ENCODE measurements at places on chromosomes 3 and 15. TPM values are rescaled to one million over a fixed set of nuclear protein-coding genes. Genes with fewer than 3 reads are reported as not detected.
A peak's percentile ranks its signal among the peaks of the same experiment; 100 is the strongest.

RPP25 gene
- total RNA-seq: 3.3 TPM

RARB gene
- 14.4 TPM for total RNA-seq

TRIM42 gene
- not detected for total RNA-seq

GP5 gene
- total RNA-seq: 0.21 TPM

MESP1 gene
- 0.31 TPM for total RNA-seq

SLC25A38 gene
- 15.6 TPM for total RNA-seq

GRCh38 chr3:4993276-4994143, 14.3 kb downstream of the BHLHE40 start:
- no peak for DNase-seq

DNA sequence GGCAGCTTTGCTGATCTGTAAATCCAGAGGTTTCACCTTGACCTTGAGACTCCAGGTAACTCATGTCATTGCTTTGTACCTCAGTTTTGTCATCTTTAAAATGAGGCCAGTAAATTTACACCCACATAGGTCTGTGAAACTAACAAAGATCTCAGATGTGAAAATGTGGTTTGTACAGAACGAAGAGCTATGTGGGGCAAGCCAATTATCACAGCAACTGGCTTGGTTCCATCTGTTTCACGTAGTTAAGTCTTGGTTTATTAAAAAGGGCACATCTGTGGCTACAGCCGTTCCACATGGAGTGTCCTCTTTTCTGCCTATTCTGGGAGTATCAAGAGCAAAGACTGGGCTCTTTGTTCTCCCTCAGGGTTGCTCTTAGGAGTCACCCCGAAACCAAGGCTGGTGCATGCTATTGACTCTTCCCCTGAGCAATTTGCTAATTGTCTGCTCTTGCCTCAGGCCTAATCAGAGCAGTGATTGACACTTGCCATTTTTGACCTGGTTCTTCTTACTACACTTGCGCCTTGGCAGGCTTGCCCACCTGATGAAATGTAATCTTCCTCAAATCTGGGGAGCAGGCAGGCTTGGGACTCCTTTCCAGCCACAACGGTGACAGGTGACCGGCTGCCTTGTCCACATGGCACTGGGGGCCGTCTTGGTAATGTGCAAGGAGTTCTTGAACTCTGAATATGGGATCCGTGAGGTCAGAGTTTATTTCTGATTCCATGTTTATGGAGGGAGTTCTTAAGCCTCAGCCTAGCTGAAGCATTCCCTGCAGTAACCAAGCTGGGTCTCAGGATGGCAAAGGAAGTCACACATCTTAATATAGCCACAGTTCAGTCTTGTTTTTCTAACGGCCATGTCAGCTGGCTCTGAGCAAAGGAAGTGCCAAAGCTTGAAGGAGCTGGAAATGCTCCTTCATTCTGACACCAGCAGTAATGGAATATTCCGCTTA, 40.1 kb downstream of the EAF1 start:
- DNase-seq: peak; percentile 66

DNA sequence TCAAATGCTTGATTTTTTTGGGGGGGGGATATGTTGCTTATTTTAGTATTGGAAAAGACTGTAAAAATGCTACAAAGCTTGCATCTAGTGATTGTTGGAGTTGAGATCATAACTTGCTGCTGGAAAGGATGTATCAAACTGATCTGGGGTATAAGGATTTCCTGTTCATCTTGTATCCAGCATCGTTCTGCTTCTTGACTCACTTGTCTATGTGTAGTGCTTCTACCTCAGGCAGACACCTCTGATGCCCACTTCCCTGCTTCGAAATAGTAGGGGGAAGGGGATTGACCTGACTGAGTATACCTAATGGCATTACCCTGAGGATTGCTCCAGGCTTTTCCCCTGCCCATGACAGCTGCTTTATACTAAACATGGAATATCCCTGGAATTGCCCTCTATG, 42.7 kb downstream of the STT3B start:
- DNase-seq: no peak

GRCh38 chr15:60396100-60396499, 1.7 kb downstream of the ANXA2 start:
- peak; percentile 21 for DNase-seq

DNA sequence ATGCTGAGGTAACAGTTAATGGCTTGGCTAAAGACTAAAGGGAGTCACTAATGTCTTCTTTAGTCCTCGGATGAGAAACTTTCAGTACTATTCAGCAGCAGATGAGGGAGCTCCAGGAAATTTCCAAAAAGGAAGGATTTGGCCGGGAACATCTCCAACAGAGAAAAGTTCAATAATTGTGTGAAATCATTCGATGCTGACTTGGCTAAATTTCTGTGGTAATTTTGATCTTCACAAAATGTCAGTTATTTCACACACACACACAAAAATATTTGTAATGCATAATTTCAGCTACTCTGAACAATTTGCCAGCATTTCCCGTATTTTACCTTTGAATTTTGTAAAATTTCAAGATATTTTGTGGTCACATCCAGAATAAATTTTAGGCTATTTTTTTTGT, 462.8 kb upstream of the MDFIC2 start:
- no peak for DNase-seq

DNA sequence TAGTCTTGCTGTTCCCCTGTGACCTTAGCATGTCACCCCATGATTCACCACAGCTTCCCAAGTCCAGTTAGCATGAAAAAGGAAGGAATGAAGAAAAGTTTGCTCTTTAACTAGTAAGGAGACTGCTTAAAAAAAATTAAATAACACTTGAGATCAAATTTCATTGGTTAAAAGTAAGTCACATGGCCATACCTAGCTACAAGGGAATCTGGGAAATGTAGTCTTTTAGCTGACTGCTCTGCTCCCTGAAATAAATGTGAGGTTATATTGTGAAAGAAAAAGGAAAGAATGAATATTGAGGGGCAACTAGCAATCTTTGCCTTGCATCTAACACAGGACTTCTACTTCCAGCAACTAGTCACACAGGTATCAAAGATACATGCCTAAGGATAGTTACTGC, 84.7 kb upstream of the LRRN1 start:
- no peak for DNase-seq

DNA sequence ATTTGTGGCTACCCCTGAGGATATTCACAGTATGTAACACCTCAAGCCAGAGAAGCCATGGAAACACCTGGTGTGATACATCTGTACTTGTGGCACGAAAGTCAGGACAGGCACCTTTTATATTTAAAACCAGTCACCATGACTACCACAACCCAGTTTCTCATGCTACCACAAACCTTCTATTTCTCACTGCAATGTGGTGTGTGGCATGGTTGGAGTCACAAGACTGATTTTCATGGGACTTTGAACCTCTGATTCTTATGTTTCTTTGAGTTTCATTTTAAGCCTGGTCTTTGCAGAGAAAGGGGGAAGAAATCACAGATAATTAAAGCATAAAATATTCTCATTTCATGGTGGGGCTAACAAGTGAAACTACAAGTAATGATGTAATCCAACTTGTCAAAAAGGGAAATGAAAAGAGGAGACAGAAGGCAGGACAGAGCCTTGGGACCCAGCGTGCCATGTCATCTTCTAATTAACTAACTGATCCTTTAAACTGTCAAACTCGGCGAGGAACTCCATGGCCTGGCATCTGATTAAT, 175.9 kb downstream of the PDZRN3 start:
- no peak for DNase-seq

DNA sequence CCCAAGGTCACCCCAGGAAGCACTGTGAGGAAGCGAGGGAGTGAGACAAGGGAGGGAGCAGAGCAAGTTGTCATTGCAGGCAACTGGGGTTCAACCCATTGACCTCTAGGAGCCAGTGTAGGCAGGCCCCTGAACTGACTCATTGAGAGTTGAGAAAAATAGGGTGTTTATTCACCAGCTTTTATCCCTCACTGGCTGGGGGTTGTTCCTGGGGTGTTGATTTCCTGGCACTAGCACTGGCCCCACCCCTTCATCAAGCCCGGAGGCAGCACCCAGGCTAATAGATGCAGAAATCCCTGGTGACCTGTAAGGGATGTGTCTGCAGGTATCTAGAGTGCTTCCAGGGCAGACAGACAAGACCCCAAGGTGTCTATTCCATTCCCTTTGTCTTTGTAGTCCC, 183.9 kb downstream of the ARRDC4 start:
- no peak for DNase-seq

- peak; percentile 88 for DNase-seq
Observed at GRCh38 chr3:168096210-168096652, 507 bp upstream of the GOLIM4 start.

DNA sequence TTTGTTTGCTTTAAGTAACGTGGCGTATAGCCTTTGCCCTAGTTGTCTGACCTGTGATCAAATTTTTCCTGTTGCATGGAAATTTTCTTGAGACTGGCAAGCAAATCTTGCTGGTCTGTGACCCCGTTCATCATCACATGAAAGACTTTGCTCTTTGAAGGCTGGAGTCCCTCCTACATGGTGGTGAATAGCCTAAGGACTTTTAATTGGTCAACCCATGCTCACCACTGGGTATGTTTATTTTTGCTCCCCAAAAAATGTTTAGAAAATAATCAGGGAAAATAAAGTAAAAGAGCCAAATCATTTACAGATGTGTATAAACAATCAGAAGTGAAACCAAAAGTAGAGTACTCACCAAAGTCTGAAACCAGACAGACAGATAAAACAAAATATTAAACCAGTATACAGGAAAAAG, 1075.3 kb upstream of the ALCAM start:
- no peak for DNase-seq

GRCh38 chr3:52053307-52054304, 2.8 kb downstream of the DUSP7 start:
- no peak for DNase-seq

GRCh38 chr3:25038922-25039321, 389.1 kb upstream of the RARB start:
- DNase-seq: peak; percentile 76

- DNase-seq: peak; percentile 69
Observed at GRCh38 chr15:48411971-48412591, 80.9 kb downstream of the DUT start.

All from tongue (tissue), 3 donors.